Motor neuron (in vitro differentiated cells): ENCODE measurements at places on chromosomes 5 and 9.
A peak's percentile ranks its signal among the peaks of the same experiment; 100 is the strongest.

- ATAC-seq: no peak
Observed at GRCh38 chr9:136621019-136621733, 41.5 kb upstream of the EGFL7 start.

GRCh38 chr5:142475102-142475513 is 150.3 kb upstream of the SPRY4 start:
- no peak for ATAC-seq

DNA sequence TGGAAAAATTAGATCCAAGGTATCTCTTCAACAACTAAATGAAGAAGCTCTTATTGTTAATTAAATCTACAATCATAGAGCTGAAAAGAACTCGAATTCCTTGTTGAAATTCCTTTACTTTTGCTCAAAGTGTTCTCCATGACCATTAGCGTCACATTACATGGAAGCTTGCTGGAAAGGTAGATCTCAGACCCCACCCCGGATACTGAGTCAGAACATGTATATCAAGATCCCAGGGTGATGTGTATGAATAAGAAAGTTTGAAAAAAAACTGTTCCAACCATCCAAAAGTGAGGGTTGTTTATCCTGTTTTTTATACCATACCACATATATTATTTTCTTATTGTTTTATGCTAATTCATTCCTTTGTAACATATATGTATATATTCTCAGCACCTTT is 237.1 kb upstream of the PUM3 start:
- ATAC-seq: no peak

DNA sequence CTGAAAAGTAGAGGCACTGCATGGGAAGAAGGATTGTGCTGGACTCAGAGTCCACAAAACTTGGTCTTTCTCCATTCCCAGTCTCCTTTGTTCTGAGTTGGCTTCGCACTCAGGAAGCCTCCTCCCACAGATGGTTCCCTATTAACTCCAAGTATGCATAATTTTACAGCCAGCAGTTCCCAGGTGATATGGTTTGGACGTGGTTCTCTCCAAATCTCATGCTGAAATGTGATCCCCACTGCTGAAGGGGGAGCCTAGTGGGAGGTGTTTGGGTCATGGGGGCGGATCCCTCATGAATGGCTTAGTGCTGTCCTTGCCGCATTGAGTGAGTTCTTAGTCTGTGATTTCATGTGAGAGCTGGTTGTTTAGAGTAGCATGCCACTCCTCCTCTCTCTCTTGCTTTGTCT is 86.6 kb downstream of the FEM1C start:
- peak; percentile 62 for ATAC-seq

DNA sequence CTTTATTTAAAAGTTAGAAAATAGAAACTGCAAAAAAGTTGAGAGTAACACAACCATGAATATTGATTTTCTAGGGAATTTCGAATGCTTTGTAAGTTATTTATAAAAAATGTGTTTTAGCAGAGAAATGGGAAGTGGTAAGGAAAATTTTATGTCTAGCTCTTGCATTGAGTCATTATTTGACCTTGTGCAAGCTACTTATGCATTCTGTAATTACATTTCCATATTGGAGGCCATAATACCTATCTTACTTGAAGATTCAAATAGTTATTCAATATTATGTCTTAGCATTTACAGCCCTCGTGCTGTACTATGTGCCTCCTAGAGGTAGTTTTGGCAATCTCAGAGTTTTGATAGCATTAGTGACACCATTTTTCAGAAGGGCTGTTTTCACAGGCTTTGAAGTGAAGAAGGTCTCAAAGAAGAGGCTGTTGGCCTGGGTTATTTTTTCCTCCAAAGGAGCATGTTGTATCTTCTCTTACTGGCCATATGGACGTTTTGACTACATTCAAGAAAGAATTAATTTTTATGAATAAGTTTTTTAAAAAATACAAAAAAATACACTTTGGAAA is 7.4 kb upstream of the DAP start:
- ATAC-seq: peak; percentile 27
